ENCODE measurements at places on chromosomes 1 and 21.

GRCh38 chr1:171828794-171829193, 12.5 kb upstream of the DNM3 start:
- DNase-seq = no peak

- no peak for DNase-seq
Measured at GRCh38 chr1:38004284-38005108, 818 bp downstream of the FHL3 start.

DNA sequence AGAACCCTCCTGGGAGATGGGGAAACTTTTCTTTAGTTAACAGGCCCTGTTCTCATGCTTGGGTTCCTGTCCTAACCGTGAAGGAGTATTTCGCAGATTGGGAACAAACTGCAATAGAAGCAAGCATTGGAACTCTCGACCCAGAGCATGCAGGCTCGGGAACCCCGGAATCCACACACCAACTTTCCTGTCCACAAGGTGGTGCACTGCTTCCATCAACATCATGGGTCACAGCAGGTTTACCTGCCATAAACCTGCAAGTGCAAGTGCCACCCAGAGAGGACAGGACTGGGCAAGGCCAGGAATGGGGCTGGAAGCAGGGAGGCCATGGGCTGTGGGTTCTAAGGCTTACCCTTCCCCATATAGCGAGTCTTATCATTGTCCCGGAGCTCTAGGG, 6.9 kb downstream of the ENO1 start:
- DNase-seq = no peak

- DNase-seq = no peak
Measured at GRCh38 chr1:9774712-9775679, 48.8 kb downstream of the CLSTN1 start.

GRCh38 chr21:35825370-35826353, 234.7 kb downstream of the SETD4 start:
- no peak for DNase-seq

- no peak for DNase-seq
Measured at GRCh38 chr1:243465738-243466137, 209.9 kb downstream of the SDCCAG8 start.

GRCh38 chr1:30930631-30931173, 22.1 kb upstream of the SDC3 start:
- DNase-seq = no peak

GRCh38 chr1:94095744-94096469, 25.0 kb downstream of the ABCA4 start:
- no peak for DNase-seq

GRCh38 chr1:160114085-160114484, 1.5 kb upstream of the ATP1A2 start:
- DNase-seq = no peak

- DNase-seq = no peak
Measured at GRCh38 chr1:236303675-236304074, 21.9 kb upstream of the ERO1B start.

GRCh38 chr1:194227161-194227560, 1040.7 kb upstream of the B3GALT2 start:
- DNase-seq = no peak

DNA sequence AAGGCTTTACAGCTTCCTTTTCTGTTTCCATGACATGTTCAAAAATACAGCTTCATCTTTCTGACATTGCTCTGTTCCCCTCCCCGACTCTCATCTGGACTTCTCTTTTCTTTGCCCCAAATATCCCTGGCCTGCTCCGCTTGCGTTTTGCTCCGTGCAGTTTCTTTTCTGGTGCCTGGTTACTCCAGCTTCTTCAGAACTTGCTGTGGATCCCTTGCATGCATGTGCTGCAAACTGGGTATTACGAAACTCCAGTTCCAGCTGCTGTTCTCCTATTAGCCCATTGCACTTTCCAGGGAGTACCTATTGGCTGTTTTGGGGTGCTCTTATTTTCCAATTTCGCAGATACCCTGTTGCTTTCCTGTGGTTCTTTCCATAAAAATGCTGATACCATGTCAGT, 9.9 kb upstream of the NDC1 start:
- DNase-seq = no peak

GRCh38 chr1:185650602-185651230, 83.5 kb upstream of the HMCN1 start:
- DNase-seq = no peak

- no peak for DNase-seq
Measured at GRCh38 chr1:230284891-230285290, 141.2 kb downstream of the PGBD5 start.
